Activated CD8-positive, alpha-beta T cell treated with anti-CD3 and anti-CD28 coated beads for 36 hours (primary cell): ENCODE measurements at places on chromosomes 5 and 9.
A peak's percentile ranks its signal among the peaks of the same experiment; 100 is the strongest.

GRCh38 chr5:114319236-114319635 is 42.6 kb upstream of the KCNN2 start:
- DNase-seq, result no peak

DNA sequence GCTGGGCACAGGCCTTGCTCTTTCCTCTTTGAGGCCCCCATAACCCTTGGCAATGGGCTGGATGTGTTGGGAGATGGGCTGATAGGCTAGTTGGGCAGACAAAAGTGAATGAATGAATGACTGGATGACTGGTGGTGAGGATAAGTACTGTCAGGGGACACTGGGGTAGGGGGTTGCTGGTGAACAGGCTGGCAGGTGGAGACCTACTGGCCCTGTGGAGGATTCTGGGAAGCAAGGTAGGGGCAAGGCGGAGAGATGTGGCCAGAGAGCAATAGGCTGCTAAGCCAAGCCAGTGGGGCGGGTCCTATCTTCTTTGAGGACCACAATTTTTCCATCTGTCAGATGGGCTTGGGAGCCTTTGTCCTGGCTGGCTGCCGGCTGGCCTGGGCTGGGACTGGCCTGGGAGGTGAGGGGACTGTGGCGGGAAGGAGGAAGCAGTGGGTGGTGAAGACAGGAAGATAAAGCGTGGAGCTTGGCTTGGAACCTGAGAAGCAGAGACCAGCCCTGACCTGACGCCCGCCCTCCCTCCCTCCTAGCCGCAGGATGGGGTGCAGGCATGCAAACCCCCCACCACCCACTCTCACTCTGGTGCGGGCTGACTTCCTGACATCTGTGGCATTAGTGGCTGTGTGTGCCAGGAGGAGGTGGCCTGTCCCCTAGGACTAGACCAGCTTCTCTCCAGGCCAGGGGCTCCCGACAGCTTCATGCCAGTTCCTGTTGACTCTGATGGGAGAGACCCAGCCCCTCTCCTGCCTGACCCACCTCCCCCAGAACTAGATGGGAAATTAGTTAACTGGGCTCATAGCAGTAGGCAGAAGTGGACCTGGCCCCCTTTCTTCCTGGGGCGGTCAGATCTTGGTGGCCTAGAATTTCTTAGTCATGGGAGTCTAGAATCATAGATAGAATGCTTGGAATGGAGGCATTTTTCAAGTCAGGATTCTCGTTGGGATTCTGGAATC is 9.5 kb downstream of the CXXC5 start:
- DNase-seq, result no peak

- no peak for DNase-seq
Measured at GRCh38 chr5:135013947-135014570, 20.0 kb downstream of the PITX1 start.

DNA sequence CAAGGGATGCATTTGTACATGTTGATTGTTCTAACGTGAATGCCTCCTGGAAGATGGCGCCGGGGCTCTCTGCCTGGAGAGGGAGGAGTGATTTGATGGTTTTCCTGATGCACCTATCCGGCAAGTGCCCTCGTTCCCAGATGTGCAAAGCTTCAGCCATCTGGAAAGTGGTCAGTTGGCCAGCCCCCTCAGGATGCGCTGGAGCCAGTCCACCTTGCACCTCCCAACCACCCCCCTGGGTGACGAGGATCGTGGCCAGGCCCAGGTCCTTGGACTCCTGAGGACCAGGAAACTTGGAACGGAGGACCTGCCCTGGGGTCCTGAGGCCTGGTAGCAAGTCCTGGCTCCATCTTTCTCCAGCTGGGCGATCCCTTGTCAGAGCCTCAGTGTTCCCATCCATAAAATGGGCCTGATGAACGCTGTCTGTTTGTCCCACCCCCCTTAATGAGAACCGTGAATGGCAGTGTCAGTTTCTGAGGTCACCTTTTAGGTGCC is 23.6 kb upstream of the RNU6ATAC start:
- DNase-seq, result peak; percentile 1

DNA sequence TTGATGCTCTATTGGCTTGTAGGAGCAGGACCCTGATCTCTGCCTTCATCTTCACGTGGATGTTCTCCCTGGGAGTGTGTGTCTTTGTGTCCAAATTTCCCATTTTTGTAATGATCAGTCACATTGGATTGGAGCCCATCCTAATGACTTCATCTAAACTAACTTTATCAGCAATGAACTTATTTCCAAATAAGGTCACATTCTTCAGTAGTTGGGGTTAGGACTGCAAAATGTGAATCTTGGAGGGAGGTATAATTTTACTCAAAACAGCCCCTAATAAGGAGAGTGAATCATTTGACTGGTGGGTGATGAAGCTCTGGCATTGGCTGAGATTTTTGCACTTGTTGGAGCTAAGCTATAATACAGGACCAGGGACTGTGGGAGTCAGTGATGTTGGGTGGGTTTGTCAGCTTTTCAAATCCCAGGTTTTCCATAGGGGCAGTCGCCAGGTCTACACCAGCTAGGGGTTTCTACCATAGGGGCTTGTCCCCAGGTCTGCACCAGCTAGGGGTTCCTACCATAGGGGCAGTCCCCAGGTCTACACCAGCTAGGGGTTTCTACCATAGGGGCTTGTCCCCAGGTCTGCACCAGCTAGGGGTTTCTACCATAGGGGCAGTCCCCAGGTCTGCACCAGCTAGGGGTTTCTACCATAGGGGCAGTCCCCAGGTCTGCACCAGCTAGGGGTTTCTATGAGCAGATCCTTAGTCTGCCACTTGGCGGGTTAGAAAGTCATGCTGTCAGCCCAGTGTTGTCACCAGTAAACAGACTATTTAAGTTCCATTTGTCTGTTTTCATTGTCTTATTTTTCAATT is 382.6 kb upstream of the DAP start:
- peak; percentile 56 for DNase-seq

DNA sequence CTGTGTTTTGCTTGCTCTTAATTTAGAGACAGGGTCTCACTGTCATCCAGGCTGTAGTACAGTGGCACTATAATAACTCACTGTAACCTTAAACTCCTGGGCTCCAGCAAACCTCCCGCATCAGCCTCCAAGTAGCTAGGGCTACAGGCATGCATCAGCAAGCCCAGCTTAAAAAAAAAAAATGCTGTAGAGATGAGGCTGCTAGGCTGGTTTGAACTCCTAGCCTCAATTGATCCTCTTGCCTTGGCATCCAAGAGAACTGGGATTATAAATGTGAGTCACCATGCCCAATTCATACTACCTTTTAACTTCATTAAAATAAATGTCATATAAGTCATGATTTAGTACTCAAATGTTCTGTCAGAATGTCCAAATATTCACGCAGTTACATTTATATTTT is 2195.7 kb upstream of the C9orf72 start:
- no peak for DNase-seq

- no peak for DNase-seq
Measured at GRCh38 chr9:108854641-108855528, 901 bp downstream of the ACTL7B start.

DNA sequence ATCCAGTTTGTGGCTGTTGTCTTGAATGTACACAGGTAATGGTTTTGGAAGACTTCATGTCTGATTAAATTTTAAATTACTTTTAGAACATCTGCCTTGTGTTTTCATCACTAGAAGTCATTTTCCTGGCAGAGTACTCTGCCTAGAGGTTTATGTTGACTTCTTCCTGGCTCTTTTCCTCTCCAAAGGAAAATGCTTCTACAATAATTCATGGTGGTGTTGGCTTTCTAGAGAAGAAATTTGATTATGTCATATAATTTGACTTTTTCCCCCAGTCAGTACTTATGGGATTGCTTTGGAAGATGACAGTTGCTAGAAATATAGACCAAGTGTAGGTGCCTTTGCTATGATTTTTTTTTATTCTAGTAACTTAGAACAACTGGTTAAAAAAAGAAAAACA is 46.8 kb downstream of the F2RL2 start:
- DNase-seq, result no peak

GRCh38 chr5:80346055-80346454 is 26.3 kb downstream of the SPZ1 start:
- peak; percentile 64 for DNase-seq

DNA sequence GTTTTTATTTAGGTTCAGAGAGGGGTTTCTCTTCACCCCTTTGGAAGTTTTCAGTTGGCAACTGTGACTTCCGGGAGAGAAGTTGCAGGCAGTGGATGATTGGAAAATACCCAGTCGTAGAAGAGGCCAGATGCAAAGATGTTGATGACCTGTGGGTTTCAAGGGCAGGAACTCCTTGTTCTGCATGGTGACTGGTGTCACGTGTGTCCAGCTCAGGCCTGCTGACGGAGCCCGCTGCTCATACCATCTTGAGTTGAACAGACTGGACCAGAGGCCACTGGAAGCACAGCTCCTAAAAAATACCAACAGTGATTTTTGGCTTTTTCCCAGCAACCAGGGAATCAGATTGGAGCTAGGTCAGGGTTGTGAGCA is 243.9 kb upstream of the KLF4 start:
- no peak for DNase-seq

- DNase-seq, result no peak
Measured at GRCh38 chr5:11878814-11879213, 25.4 kb downstream of the CTNND2 start.

GRCh38 chr9:95157481-95158151 is 159.9 kb downstream of the FANCC start:
- no peak for DNase-seq

DNA sequence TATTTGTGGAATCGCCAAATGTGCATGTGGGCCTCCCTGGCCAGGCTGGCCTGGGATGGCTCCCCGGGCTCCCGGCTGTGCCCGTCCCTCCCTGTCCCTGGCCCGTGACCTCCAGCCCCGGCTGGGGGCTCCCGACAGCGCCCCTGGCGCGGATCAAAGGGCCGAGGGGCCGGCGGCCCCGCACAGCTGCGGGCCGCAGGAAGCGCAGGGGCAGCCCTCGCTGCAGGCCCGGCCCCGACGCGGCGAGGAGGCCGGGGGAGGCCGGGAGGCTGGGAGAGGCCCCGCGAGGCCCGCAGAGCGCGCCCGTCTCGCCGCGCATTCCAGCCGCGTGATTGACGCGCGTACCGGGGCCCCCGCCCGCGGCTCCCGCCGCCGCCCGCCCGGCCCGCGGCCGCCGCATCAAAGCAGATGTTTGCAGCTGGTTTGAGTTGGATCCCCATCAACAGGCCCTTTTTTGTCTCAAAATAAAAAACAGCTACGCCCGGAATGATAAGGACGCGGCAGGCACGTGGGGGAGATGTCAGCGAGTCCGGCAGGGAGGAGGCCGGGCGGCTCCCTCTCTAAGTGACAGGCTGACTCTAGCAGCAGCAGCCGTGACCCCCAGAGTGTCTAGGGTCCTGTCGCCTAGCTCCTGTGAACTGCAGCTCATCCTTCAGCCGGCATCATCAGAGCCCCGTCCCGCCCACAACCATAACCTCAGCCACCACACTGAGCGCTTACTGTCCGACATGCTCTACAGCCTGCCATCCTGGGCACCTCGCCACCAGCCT is 69.4 kb downstream of the LMX1B start:
- no peak for DNase-seq

DNA sequence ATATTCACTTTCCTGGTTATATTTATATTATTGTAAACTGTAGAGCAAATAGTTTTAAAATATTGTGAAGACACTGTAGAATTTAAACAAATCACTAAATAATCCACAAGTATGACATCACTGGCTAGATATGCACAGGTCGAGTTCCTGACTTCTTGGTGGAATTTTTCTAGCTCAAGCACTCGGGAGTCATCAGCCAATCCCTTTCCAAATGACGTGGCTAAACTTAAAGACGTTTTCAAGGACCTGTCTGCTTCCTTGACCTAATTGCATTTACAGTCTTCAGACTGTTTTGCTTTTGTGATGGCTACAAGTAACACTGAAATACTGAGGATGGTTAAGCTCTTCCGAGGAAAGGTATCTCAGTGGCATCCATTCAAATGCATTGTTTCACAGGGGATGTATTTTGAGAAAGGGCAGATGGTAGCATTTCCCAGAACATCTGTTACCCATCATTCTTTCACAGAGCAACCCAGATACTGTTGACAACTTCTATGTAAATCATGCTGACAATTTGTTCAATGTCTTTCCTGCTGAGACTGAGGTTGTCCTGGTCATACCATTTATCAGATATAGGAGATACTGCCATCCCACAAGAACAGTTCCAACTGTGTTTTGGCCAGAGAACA is 262.8 kb downstream of the CDH10 start:
- DNase-seq, result no peak

- DNase-seq, result no peak
Measured at GRCh38 chr5:127089191-127089590, 15.9 kb upstream of the C5orf63 start.

- DNase-seq, result no peak
Measured at GRCh38 chr5:39523821-39524220, 99.0 kb upstream of the DAB2 start.

GRCh38 chr9:70672161-70672649 is 257.7 kb upstream of the KLF9 start:
- no peak for DNase-seq

GRCh38 chr5:140202078-140202477 is 27.1 kb downstream of the CYSTM1 start:
- no peak for DNase-seq

DNA sequence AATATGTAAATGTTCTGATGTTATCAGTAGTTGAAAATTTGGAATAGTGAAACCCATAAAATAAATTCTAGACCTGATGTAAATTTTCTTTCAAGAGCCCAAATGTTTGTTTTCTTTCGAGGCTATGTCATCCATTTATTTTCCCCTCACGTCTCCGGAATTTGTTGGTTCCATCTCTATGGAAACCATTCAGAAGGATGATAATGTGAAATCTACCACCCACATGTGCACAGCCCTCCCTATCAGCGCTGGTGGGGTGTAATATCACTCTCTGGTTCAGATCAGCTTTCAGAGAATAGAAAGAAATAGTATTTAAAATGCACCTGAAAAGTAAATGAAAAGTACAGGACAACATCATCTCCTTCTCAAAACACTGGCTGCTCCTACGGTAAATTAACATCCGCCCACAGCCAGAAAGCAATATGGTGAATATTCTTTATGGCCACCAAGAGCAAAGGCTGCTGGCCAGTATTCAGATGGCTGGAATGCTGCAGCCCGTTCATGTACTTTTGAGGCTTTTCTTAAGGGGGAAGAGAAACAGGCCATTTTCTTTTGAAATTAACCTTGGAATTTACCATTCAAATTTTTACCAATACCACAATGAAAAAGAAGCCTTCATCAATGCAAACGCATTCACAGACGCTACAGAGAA is 28.5 kb downstream of the GLDC start:
- no peak for DNase-seq

- no peak for DNase-seq
Measured at GRCh38 chr9:36930941-36931340, 103.1 kb downstream of the PAX5 start.

DNA sequence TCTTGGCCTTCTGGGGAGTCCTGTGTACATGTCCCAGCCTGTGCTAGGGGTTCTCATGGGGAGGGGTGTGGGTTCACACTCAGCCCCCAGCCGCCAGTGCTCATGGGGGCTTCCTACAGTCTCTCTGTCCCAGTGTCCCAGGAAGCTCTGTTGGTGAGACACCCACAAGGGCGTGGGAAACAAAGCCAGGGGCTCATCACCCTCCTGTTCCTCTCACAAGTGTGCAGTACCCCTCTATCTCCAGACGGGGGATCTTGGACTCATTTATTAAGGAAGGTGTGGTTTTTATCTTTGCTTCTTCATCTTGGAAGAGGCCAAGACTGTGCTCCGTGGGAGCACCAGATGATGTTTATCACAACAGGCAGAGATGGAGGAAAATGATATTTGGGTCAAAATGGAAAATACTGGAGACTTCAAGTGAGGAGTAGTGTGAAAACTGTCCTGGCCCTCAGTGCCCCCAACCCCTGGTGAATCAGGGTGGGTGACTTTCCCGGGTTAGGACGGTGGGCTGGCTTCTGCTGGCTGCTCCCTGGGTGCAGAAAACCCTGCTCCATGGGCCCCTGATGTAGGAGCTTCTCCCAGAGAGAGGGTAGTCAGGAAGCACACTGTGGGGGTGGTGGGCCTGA is 15.2 kb downstream of the TMEM171 start:
- no peak for DNase-seq
